ENCODE measurements at places on chromosomes 12 and 14.
A peak's percentile ranks its signal among the peaks of the same experiment; 100 is the strongest.

DNA sequence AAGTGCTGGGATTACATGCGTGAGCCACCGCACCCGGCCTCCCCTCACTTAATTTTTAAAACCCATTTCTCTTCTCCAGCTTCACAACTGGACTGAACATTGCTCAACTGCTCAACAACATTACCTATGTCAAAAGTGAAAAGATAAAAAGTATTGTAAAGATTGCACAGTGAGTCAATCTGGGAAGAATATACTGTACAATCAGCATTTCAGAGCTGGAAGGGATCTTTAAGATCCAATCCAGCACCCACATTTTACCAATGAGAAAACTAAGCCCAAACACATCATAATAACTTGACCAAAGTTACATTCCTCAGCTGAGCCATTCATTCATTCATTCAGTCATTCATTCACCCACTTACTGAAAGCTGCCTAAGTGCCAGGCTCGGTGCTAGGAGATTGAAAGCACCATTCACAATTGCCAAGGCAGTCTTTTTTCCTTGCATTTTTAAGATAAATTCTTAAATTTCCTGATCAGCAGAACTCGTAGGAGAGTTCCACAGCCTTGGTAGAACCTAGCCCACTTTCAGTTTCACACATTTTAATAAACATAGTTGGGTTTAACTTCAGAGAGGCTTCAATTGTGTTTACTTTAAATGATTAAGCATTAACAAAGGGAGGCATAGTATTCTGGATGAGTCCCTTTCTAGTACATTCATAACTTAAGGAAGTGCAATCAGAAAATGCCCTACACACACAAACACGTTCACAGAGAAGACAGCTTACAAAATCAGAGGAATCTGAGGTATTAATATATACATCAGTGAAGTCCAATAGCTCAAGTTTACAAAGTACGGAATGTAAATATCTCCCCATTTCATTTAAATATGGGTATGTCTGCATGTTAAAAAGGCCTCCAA lies 3.0 kb downstream of the GALNT4 start:
- no peak for DNase-seq

DNA sequence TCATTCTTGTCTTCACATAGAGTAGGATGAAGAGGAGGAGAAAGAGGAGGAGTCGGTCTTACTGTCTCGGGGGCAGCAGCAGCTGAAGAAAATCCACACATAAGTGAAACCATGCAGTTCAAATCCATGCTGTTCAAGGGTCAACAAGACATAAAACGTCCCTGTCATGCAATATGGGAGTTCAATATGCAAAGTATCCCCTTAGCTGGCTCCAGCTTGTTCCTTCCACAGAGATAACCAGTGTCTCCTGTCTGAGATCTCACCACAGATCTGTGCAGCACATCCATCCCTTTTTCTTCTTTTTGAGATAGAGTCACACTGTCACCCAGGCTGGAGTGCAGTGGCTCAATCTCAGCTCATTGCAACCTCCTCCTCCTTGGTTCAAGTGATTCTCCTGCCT lies 357.5 kb downstream of the GALC start:
- DNase-seq: no peak

- DNase-seq: no peak
Observed at GRCh38 chr12:50042693-50043092, 14.7 kb upstream of the ASIC1 start.

DNA sequence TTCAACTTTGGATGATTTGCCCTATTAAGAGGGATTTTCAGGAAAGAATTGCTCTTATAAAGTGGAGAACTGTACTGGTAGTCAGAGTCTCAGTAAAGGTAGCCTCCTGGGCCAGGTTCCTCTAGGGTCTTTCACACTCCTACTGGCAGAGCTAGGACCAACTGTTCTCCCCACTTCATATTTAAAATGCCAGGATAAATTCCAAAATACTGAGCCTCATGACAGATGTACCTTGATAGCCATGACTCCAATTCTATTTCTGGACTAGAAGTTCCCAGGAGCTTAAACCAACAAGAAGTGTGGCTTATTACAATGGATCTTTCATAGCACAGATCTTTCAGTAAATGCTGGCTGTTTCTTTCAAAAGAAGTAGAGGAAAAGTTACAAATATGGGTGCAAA lies 126.5 kb downstream of the C12orf75 start:
- no peak for DNase-seq

DNA sequence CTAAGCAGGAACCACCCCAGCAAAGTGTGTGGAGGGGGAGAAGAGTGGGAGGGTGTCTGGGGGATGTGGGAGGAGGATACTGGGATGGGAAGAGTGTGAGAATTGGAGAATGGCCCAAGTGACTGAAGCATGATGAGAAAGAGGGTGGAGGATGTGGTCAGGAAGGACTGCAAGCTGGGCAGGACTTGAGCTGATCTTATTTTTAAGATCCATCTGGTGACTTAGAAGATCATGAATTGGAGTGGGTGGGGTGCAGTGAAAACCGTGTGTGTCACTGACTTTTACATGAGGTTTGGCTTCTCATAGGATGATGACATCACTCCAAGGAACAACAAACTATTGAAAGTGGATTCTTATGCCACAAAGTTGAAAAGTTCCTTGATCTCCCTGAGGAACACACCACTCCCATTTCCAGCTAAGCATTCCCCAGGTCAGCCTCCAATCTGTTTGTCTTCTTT lies 287.5 kb downstream of the GALC start:
- DNase-seq: no peak

DNA sequence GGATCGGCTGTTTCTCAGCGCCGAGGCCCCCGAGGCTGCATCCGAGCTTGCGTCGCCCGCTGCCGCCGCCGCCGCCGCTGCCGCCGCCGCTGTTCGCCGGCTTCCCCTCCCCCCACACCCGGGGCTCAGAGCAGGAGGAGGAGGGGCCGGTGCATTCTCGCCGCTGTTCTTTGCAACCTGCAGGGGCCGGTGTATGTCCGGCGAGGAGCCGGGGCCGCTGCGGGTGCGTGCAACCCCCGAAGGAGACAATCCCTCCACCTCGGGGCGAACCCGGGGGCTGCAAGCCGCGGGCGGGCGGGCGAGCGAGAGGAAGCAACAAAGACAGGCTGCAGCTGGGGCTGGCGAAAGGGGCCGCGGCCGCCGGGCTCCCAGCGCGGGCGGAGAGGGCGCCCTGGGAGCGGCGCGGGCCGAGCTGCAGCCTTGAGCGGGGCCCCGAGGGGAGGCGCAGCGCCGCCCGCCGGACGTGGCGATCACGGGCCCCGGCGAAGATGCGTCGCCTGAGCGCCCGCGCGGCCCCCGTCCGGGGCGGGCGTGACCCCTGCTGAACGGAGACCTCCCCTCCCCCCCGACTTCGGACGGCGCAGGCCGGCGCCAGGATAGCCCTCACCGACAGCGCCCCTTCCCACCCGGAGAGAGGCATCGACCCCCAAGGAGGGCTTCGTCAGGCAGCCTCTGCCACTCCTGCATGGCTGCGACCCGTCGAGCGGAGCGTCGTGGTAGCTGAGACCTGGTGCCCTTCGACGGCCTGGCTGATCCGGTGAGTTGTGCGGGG lies 702 bp downstream of the FAM222A start:
- peak; percentile 49 for DNase-seq

- DNase-seq: no peak
Observed at GRCh38 chr12:121613462-121613861, 12.9 kb upstream of the ORAI1 start.

GRCh38 chr12:57629897-57630471 lies 3.0 kb downstream of the B4GALNT1 start:
- DNase-seq: no peak

DNA sequence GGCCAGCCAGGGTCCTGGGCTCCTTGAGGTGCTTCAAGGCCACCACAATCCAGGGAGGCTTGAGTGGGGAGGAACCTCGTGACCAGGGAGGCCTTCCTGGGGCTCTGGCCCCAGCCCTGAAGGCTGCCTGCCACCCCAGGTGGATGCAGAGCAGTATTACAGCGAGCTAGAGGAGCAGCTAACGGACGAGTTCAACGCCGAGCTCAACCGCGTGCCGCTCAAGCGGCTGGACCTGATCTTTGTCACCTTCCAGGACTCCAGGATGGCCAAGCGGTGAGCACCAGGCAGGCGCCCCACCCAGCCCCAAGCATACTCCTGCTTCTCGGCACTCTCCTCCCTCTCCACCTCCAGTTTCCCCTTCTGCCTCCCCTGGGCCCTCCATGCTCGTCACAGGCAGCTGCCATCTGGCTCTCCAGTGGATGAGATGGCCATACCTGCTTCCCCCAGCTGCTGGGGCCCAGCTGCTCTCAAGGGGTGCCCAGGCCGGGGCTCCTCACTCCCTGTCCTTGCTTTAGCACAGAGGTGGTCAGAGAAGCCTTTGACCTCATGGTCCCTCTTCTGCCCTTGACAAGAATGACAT lies 30.6 kb downstream of the NGB start:
- DNase-seq: no peak

- no peak for DNase-seq
Observed at GRCh38 chr12:49588281-49588680, 17.2 kb downstream of the FAM186B start.

DNA sequence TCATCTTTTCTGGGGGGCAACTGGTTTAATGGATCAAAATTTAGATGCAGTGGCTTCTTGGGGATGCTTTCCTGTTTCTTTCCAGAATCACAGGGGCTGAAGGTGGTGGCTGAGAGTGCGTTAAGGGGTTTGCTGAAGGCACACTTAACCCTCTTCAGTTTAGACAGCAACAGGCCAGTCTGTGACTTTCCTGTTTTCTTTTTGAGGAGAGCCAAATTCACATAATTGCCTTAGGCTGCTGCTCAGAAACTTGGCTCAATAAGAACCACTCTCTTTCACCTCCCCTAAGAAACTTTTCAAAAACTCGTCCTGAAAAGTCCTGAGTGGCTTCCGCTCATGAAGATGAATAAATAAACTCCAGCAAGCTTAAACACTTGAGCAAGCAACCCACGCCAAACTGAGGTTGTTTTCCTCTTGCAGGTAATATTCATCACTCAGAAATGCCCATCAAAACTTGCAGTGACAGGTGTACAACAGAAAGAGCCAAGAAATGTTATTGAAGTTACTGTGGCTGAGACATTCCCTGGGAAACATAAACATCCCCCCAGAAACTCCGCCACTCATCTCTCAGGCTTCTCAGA lies 510.4 kb downstream of the TMEM132D start:
- no peak for DNase-seq

DNA sequence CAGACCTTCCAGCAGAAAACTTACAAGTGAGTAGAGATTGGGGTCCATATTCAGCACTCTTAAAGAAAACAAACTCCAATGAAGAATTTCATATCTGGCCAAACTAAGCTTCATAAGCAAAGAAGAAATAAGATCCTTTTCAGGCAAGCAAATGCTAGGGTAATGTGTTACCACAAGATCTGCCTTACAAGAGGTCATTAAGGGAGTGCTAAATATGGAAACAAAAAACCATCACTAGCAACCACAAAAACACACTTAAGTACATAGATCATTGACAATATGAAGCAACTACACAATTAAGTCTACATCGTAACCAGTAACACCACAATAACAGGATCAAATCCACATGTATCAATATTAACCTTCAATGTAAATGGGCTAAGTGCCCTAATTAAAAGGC lies 47.1 kb upstream of the CLEC14A start:
- no peak for DNase-seq

DNA sequence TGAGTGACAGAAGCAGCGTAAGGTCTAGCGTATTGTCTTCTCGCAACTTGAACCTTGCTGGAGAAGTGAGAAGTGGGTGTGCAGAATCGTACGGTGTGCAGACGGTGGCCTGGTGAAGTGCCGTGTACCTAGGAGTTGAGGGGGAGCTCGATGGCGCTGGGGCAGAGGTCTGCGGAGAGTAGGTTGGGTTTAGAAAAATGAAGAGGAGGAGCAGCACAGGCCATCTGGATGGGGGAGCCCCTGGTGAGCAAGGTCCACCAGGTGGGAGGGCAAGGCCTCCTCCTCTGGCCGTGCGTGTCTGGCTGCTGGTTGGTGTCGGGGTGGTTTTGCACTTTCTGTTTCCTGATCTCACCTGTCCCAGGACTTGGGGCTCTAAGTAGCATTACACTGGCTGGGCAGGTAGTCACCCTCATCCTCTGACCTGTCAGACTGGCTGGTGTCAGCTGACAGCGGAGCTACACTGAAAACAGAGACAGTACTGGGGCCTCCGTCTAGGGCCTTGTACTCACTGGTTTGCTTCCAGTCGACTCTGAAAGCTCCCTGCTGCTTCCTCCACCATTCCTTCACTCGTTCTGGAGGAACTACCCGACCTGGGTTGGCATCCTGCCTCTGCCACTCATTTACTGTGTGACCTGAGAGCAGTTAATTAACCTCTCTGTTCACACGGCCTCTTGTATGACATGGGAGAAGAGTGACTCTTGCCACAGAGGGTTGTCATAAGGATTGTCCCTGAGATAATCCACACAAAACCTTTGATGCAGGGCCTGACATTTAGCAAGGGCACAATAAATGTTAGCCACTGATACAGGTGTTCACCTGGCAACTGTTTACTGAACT lies 228.3 kb downstream of the SLC41A2 start:
- DNase-seq: no peak

DNA sequence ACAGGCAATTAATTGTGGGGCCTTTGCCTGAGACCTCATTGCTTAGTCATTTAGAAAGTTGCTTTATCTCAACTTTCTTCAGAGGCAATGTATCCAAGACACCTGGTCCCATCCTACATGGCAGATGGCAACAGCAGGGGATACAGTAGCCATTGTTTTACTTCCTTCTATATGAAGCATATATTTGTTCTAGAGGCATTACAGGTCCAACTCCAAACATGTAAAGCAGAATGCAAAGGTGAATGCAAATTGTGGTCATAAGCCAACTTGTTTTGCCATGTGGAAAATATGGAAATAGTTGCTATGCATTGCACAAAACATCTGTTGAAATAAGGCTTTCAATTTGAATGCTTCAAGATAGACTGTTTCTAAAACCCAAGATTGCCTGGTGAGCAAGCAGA lies 109.8 kb upstream of the BCAT1 start:
- no peak for DNase-seq

- DNase-seq: no peak
Observed at GRCh38 chr14:76086636-76087035, 65.1 kb upstream of the GPATCH2L start.

- no peak for DNase-seq
Observed at GRCh38 chr14:88195676-88196075, 127.4 kb downstream of the KCNK10 start.

- no peak for DNase-seq
Observed at GRCh38 chr12:57237932-57238853, 8.7 kb downstream of the SHMT2 start.

Data from central memory CD4-positive, alpha-beta T cell (primary cell).